ENCODE measurements at places on chromosomes 2 and 18. TPM values are rescaled to one million over a fixed set of nuclear protein-coding genes. Genes with fewer than 3 reads are reported as not detected.

The DCDC2C gene
- polyA plus RNA-seq = 0.39 TPM

The TMEM169 gene
- polyA plus RNA-seq = 13.3 TPM

The AQP12B gene
- 0.72 TPM for polyA plus RNA-seq

The FAM136A gene
- 70.7 TPM for polyA plus RNA-seq

The MAPK4 gene
- 8.5 TPM for polyA plus RNA-seq

The CCDC85A gene
- 1.6 TPM for polyA plus RNA-seq

The L3MBTL4 gene
- 5.5 TPM for polyA plus RNA-seq

The STAT4 gene
- polyA plus RNA-seq = 9.7 TPM

The FZD7 gene
- 63.2 TPM for polyA plus RNA-seq

The CCDC88A gene
- polyA plus RNA-seq = 75.9 TPM

The SS18 gene
- polyA plus RNA-seq = 112 TPM

The GCG gene
- not detected for polyA plus RNA-seq

The RUFY4 gene
- not detected for polyA plus RNA-seq

The ABCA12 gene
- 0.26 TPM for polyA plus RNA-seq

The CROCC2 gene
- polyA plus RNA-seq = 0.11 TPM

The DIPK1C gene
- polyA plus RNA-seq = 0.65 TPM

The ZCCHC2 gene
- polyA plus RNA-seq = 17.8 TPM

The PMAIP1 gene
- 3.4 TPM for polyA plus RNA-seq

The BUB1 gene
- polyA plus RNA-seq = 26.6 TPM
